ENCODE measurements at places on chromosomes 7 and 10.

GRCh38 chr7:148925836-148926235, 41.7 kb upstream of the EZH2 start:
- DNase-seq = no peak

- no peak for DNase-seq
These were observed 33.2 kb downstream of the TACR2 start for GRCh38 chr10:69383558-69383957.

GRCh38 chr10:131246089-131246488, 65.4 kb downstream of the TCERG1L start:
- DNase-seq = no peak

- no peak for DNase-seq
These were observed 45.8 kb downstream of the SUFU start for GRCh38 chr10:102549549-102549948.

DNA sequence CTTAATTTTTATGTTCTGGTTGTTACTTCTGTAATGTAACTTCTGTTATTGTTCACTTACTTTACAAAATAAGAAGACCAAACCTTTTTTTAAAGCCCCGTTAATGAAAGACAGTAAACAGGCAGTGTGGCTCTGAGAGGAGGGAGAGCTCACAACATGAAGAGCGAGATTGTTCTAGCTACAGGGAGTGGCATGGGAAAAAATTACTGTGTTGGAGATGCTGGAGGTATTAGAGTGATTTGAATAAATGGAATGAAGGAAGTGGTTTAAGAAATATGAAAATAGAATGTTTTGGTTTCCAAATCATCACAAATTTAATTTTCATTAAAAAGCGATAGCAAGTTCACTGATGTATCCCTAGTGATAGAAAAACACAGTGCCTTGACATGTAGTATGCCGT, 31.8 kb downstream of the REEP3 start:
- DNase-seq = no peak

DNA sequence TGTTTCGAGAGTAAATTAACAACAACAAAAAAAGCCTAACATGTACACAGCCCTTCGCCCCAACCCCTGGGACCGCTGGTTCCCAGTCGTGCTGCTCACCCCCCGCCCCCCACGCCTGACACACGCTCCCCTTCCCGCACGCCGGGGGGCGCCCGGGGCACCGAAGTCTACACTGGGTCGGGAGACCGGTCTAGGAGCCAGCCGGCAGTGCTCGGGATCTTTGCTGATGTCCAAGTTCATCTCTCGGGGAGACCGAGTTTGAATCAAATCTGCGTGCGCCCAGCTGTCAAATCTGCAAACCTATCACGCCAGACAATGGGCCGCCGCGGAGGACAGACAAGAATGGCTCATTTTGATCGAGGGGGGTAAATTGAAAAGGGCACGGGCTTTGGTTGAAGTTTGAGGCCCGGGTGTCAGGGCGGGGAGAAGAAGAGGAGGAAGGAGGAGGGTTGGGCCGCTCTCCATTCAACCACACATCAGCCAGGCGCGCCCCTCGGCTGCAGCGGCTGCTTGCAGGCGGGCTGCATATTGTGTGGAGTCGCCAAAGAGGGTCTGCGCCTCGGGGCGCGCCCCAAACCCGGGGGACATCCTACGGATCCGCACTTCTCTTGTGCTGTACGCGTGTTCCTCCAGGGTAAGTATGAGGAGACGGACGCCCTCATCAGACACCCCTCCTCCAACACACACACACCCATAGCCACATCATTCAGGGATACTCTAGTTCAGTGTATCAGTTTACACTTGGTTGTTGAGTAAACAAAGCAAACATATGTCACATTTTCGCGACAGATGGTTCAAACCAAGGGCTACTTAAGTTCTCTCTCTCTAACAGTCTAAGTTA, 1.3 kb upstream of the GFRA1 start:
- peak; percentile 50 for DNase-seq

GRCh38 chr7:143245123-143245522, 18.1 kb upstream of the GSTK1 start:
- no peak for DNase-seq

DNA sequence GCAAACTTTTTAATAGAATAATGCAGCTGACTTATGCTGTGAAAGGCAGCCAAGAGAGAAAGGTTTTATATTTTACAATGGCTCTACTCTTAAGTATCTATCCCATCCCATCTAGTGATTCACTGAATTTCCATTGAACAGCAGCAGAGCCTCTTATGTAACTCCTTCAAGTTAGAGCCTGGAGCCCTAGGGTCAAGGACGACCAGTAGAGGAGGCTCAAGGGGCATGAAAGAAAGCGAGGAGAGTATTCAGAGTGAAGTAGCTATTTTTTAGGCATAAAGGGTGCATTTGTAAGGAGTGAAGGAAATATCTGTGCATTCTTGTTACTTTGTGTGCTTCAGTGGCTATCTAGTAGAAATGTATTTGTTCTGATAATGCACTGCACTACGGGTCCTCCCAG, 180.2 kb upstream of the TPK1 start:
- DNase-seq = no peak

GRCh38 chr7:111855161-111855841, 293.0 kb upstream of the IMMP2L start:
- DNase-seq = no peak

DNA sequence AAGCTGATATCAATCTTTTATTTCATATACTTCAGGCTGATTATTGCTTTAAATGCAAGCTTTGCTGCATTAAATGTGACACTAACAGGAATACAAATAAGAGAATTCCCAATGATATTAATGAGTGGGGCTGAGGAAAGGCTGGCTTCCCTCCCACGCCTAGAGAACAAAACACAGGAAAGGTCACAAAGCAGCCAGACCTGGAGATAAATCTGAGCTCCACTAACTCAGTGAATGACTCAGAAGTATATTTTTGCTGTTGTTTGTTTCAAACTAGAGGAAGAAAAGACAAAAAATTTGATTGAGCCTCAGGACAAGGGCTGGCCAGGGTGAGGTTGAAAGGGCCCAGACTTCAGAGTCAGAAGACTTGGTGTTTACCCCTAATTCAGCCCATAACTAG, 88.1 kb downstream of the XPNPEP1 start:
- no peak for DNase-seq

GRCh38 chr10:89404104-89405047, 10.0 kb upstream of the IFIT5 start:
- no peak for DNase-seq

DNA sequence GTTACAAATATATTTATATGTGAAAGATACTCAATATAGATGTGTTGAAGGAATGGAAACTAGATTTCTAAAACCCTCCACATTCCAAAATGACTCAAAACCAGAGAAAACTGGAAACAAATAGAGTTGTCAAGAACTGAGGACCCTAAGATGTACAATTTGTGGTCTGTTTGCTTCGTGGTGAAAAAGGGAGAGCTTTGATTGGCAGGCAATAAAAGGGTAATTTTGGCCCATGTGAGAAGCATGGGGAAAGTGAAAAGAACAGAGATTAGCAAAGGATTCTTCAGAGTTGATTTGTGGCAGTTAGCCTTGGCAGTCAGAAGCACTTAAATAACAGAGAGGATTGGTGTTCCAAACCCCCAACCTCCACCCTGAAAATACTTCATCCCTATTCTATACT, 37.1 kb upstream of the DKK1 start:
- no peak for DNase-seq

GRCh38 chr7:125899577-125899976, 970.0 kb upstream of the POT1 start:
- no peak for DNase-seq

DNA sequence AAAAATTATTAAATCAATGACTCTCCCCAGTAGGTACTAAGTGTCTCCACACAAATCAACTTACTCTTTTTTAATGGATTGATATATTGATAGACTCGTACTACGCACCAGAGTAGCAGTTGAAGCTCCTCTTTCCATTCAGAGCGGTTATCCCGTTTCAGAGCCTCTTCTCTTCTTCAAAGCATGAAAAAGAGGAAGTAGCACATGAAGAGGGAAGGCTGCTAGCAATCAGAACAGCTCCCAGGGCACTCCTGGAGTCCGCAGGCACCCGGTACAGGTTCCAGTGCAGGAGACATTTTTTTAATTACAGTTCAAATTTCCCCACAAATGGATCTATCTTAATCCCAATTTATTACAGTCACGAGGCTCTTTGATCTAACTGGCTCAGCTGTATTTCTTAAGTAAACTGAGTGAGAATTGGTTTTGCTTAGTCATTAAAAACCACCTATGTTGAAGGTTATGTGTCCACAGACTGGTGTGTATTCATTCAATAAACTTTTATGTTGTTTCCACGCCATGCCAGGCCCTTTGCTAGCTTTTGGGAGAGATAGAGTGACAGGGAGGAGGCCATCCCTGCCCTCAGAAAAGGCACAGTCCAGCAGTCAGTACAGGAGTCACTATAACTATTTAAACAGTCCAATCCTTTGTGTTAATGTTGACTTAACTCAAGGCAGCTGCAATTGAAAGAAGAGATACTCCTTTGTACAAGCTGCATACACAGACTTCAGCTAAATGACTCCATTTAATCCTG, 32.1 kb upstream of the CALN1 start:
- no peak for DNase-seq

GRCh38 chr7:50869108-50869725, 86.5 kb upstream of the GRB10 start:
- DNase-seq = no peak

DNA sequence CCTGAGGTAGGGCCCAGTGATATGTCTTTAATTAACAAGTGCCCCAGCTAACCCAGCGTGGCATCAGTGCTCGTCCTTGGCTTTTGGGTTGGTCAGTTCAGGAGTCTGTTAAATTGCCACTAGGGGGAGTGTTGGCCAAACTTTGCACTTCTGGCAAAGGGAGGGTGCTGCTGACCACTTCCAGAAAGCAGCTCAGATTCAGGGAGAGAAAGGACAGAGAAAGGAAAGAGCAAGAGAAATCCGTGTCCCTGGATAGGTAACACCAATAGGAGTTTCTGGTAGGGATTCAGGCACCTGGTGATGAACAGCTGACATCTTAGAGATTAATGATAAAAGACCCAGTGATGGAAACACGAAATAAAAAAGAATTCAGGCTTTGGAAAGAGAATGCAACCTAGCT, 243.1 kb upstream of the AOAH start:
- DNase-seq = no peak

DNA sequence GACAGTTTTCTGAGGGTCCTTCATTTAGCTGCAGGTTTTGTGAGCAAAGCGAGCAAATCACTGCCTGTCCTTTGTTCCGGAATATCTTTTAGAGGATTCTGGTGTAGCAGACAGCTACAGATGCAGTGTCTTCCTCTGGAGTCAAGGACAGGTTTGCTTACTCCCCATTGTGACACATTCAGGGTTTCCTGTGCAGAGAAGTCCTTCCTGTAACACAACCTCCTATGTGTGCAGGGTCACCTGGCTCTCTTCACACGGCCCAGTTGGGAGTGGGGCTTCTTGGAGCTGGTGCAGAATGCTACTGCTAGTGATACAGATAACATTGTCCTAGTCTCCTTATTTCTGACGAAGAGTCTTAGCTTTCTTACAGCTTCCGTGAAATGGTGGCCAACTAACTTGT, 47.9 kb downstream of the RBM33 start:
- DNase-seq = no peak

DNA sequence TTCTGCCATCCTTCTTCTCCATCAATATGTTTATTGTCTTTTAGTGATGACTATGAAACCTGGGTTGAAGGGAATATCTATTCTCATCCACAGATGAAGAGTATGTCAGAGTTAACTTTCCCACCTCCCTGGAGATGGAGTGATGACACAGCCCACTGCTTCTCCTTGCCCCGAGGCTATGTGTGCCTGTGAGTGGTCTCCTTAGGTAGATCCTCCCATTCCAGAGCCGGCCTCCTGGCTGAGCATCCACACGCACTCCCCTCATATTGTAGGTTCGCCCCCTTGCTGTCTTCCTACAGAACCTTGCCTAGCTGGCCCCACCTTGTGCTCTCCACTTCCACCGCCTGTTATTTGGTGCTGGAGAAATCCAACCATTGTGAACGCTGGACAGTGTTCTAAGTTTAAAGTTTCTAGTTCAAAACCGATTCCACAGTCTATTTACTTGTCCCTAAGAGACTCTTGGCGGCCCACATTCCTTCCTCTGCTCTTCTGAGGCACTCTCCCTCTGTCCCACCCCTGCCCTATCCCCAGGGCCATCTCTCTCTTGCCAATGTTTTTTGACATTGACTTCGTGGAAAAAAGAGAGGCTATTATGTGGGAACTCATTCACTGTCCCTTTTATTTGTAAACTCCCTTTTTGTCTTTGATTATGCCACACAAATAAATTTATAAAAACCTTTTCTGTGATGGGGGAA, 168.0 kb downstream of the ZNF438 start:
- no peak for DNase-seq

DNA sequence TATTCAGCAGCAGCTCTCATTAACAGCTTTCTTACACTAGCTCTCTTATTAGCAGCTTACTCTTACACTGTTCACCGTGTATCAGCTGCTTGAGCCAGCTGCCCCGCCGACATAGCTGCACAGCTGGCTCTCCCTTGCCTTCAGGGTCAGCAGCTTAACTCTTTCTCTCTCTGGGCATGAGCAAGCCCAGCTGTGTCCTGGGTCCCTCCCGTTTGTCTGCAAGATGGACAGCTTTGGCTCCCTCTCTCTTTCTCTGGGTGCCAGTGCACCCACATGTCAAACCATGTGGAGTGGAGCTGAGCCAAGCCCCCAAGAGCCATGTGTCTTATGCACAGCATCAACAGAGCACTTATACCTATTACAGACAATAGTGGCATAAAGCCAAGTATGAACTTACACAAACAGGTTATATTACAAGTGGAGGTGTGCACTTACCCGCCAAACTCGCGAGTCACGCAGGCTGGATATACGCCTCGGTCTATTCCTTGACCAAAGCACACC, 35.7 kb upstream of the MTPAP start:
- peak; percentile 54 for DNase-seq

- DNase-seq = no peak
These were observed 84.5 kb downstream of the FAM241B start for GRCh38 chr10:69714572-69714971.

DNA sequence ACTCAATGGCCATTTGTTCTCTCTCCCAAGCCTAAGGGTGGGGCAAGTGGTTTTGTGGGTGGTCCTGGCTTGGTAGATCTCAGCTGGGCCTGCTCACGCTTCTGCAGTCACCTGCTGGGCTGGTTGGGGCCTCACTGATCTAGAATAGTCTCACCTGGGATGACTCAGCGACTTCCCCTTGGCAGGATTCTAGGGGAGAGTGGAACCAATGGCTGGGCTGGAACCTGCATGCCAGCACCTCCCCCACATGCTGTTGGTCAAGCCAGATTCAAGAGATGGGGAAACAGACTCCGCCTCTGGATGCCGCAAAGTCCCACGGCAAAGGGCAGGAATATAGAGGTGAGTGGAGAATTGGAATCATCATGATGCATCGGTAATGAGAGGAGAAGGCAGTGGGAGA, 292.9 kb upstream of the NPVF start:
- DNase-seq = no peak

- no peak for DNase-seq
These were observed 18.7 kb downstream of the OR9A2 start for GRCh38 chr7:143008007-143008901.

- DNase-seq = no peak
These were observed 22.8 kb upstream of the DPYSL4 start for GRCh38 chr10:132163826-132164515.

DNA sequence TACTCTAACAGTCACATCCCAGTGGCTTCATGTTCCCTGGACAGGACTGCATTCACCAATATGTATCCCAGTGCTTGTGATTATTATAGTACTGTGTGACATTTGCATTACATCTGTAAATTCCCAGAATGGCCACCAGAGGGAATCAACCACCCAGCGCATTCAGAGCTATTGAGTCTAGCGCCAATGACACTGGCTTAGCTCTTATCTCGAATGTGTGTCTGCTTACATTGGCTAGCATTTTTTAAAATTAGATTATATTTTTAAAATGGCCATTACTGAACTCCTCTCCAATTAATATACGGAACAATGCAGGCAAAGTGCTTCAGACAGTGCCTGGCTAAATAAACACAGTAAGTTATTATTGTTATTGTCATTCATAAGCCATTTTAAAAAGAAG, 36.3 kb downstream of the TRIL start:
- DNase-seq = no peak

Measured in NCI-H524 treated with DMSO at 0.1 percent for 48 hours (cell line).